ENCODE measurements at places on chromosomes 4 and X.

- no peak for DNase-seq
Observed at GRCh38 chr4:4501679-4502078, 40.2 kb downstream of the STX18 start.

DNA sequence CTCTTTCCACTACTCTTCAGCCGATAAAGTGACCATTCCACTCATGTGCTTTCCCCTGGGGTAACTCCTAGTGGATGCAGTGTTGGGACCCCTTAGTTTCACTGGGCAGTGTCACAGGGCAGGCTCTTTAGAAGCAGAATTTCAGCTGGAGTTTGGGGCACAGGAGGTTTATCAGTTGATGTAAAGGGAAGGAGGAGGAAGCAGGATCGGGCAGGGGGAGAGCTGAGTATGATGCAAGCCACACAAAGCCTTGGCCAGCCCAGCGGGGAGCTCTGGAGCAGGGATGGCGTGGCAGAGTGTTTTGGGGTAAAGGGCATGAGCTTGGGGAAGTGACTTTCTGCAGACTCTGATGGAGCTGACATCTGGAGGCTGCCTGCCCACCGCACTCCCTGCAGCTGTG is 19.3 kb downstream of the WDR13 start:
- DNase-seq, result no peak

DNA sequence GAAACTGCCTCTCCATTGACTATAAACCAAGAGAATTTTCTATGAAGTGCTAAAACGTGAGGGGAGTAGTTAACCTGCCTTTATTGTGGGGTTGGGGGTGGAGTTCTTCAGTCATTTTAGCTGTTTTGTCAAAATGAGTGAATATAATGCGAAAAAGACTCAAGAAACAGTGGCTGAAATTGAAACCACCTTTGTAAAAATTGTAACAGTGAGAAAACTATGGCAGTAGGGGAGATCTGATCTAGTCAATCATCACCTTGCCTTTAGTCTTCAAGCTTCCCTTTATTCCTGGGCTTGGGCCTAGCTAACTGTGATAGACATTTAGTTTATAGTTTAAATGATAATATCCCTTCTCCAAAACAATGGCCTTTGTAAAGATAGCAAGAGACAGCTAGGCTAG is 1927.3 kb downstream of the STIM2 start:
- no peak for DNase-seq

DNA sequence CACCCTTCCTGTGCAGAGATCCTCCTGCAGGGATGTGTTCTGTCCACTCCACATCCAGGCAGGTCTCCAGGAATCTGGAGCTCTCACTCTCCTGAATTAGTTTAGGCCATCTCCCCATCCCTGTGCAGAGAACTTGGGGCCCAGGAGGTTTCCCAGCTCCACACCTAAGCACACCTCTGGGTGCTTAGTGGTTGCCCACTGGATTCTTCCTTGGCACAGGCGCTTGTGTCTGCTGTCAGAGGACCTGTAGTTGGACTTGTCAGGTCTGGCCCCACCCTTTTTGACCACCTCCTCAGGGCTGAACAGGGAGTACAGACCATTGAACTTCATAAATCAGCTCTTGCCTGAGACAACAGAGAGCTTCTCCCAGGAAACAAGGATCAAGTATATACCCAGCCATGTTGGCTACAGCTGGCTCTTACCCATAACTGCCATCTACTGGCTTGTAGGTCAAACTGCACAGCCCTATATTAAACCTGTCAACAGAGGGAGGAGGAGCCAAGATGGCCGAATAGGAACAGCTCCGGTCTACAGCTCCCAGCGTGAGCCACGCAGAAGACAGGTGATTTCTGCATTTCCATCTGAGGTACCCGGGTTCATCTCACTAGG is 275.5 kb downstream of the PPARGC1A start:
- no peak for DNase-seq

GRCh38 chr4:119750771-119751170 is 122.2 kb upstream of the PDE5A start:
- DNase-seq, result no peak

- DNase-seq, result no peak
Observed at GRCh38 chrX:30777575-30777974, 111.5 kb downstream of the TAB3 start.

- no peak for DNase-seq
Observed at GRCh38 chr4:71009890-71010588, 16.6 kb downstream of the DCK start.

GRCh38 chr4:168045354-168045753 is 47.0 kb upstream of the ANXA10 start:
- DNase-seq, result no peak

GRCh38 chrX:112736310-112736709 is 56.6 kb upstream of the LHFPL1 start:
- DNase-seq, result no peak

DNA sequence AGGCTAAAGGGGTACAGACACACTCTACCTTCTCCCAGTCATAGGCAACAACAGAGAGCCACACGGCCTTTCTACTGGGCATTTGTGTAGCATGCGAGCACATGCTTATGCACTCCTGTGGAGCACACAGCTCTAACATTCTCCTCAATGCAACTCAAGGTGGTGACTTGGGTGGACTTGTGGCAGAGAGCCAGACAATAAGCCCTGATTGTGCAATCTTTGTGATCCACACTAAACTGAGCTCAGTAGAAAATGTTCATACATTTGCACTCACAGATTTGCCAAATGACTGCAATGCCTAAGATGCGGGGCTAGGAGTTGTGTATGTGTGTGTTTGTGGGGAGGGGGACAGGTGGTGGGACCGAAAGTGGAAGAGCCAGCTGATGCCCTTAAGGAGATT is 31.4 kb upstream of the SETD7 start:
- DNase-seq, result no peak

DNA sequence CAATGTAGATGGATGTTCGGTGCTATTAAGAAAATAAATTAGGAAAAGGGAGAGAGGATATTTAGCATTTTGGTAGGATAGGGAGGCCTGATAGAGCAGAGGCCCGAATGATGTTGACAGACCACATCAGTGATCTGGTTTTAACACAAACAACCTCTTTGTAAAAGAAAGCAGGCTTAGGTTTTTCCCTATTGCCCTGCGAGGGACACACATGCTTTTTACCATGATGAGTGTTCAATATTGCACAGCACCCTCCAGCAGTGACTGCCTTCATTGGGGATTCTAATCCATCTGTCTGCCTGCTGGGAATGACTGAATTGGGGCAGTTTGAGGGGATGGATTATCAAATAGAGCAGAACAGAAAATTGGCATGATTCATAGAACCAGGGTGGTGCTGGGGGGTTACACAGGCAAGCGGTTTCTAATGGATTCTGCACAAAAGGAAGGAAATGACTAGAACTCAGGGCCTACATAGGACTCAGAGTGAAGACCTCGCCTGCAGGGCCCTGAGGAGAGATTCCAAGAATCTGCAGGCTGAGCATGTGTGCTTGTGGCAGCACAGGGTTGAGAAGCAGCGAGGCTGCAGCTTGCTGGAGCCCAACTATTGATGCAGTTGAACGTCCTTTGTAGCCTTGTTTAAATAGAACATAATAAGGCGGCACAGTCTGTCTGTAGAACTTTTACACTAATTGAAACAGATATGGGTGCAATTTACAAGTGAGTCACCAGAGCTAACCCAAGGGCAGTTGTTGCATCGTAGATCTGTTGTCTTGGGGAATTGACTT is 58.0 kb downstream of the RHOH start:
- no peak for DNase-seq

GRCh38 chr4:153418558-153418957 is 47.6 kb upstream of the TMEM131L start:
- no peak for DNase-seq

DNA sequence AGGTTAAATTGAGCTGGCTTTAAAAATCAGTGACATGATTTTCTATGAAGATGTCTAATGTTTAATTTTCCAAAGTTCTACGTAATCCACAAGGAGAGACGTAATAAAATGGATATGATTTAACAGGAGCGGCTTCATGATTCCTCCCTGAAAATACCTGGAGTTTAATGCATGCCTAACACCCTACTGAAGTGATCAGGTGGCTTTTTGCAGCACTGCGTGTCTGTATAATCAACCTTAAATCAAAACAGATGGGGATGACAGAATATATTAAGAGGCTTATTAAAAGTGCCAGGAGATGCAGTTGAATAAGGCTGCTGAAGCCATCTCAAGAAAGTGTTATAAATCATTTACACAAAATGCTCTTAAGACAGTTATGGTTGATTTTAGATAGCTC is 112.4 kb upstream of the TLR3 start:
- no peak for DNase-seq

DNA sequence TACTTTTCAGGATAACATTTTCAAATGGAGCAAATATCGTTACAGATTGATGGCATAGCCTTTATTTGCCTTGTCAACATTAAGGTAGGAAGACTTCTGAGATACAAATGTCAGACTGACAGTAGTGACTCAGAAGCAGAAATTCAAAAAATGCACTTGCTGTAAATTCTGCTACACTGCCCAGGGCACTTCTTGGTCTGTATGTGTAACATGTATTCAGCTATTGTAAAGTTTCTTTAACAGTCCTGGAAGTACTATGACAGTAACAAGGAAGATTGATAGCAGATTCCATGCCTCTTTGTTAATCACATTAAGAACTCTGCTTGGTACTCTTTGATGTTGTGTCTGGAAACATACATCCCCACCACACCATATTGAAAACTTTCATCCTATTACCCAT is 69.6 kb upstream of the PCDH18 start:
- no peak for DNase-seq

GRCh38 chrX:115549008-115549407 is 12.0 kb upstream of the PLS3 start:
- no peak for DNase-seq

GRCh38 chr4:77172336-77172735 is 15.3 kb downstream of the CCNG2 start:
- no peak for DNase-seq

GRCh38 chr4:108622828-108623227 is 2.5 kb downstream of the RPL34 start:
- DNase-seq, result no peak

- DNase-seq, result no peak
Observed at GRCh38 chrX:16524316-16524715, 125.6 kb upstream of the S100G start.

DNA sequence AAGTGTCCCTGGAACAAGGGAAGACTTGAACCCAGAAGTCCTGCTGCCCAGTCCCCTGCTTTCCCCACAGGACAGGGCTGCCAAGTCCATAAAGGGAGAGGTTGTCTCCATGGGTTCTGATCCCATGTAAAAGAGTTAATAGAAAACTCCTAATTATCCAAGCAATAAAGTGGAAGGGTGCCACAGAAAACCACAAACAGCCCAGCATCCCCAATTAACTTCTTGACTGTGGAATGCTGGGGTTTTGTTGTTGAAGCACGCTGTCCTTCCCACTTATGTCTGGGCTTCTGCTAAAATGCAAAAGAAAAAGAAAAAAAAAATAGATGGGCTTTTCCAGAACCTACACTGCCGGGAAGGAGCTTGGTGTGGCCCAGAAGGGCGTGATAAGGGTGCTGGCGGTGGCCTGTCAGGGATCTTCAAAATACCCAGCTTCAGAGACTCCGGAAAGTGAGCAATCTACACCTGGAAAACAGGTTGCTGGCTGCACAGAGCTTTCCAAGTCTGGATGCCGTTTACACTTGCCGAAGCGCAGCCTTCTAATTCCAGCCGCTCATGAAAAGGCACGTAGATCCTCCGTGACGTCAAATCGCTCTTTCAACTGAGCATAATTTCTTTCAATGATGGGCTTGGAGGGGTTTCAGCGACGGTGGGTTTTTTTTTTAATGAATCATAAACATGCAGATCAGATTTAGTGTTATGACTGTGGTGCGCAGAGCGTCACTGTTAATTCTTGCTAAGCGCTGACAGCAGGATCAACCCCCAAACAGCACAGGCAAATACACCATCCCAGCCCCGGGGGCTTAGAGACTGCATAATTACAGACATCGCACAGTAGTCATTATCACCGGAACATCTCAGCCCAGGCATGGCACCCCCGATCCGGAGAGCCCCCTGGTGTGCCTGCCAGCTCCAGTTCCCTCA is 197.6 kb downstream of the BCOR start:
- no peak for DNase-seq

DNA sequence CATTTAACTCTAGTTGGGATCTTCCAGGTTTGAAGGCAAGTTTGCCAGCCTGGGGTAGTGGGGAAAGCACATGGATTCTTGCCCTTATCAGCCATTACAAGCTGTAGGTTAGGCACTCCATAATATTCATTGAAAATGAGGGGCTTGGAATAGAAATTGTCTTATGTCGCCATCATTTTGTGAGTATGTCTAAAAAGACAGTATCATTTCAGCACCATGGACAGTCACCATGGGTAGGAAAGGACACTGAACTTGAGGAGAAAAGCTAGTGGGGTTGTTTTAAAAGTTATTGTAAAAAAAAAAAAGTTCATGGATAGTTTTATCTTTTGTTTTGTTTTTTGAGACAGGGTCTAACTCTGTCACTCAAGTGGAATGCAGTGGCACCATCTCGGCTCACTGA is 356.1 kb downstream of the HNRNPD start:
- DNase-seq, result no peak

GRCh38 chrX:38986586-38986985 is 185.3 kb downstream of the MID1IP1 start:
- no peak for DNase-seq

GRCh38 chrX:73581002-73581628 is 18.1 kb downstream of the CHIC1 start:
- no peak for DNase-seq

DNA sequence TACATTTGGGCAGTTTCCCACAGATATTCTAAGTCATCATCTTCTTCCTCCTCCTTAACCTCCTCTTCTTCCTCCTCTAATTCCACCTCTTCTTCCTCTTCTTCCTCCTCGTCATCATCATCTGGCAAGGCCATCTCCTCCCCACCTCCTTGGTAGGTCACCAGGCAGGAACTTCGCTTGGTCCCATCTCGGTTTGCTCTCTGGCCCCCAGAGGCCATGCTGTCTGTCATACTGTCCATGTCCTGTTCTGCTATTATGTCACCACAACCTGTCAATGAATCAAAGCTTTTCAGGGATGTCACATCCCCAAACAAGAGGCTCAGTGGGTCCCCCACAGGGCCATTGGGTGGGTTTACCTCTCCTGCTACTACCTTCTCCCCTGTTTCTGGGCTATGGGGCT is 13.5 kb downstream of the AMER1 start:
- peak; percentile 10 for DNase-seq

GRCh38 chr4:87092389-87093141 is 127.9 kb downstream of the KLHL8 start:
- no peak for DNase-seq

GRCh38 chr4:71270901-71271300 is 67.9 kb upstream of the SLC4A4 start:
- DNase-seq, result no peak

DNA sequence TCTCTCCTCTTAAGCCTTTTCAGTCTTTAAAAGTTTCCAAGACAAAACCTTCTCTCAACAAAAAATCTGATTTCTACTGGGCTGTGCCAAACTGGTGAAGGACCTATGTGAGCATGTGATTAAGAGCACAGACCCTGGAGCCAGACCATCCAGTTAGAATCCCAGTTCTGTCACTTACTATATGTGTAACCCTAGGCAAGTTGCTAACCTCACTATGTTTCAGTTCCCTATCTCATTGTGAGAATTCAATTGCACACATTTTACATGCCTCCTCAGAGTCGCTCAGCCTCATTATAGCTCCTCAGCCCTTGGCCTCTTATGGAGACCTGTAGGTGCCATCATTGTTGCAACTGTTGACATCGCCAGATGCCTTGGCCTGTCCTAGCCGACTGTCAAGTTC is 54.1 kb upstream of the VEGFD start:
- no peak for DNase-seq

- DNase-seq, result no peak
Observed at GRCh38 chr4:8297691-8298485, 28.3 kb downstream of the HTRA3 start.

- DNase-seq, result no peak
Observed at GRCh38 chr4:81595287-81595686, 123.6 kb upstream of the RASGEF1B start.

- DNase-seq, result no peak
Observed at GRCh38 chr4:109877400-109877799, 29.5 kb downstream of the LRIT3 start.

All from type B pancreatic cell (in vitro differentiated cells).